BJ (cell line): ENCODE measurements at places on chromosomes 11 and 22. TPM values are rescaled to one million over a fixed set of nuclear protein-coding genes. Genes with fewer than 3 reads are reported as not detected.

GRCh38 chr11:65430406-65431217, 8.0 kb downstream of the NEAT1 start:
- DNase-seq, result no peak

DNA sequence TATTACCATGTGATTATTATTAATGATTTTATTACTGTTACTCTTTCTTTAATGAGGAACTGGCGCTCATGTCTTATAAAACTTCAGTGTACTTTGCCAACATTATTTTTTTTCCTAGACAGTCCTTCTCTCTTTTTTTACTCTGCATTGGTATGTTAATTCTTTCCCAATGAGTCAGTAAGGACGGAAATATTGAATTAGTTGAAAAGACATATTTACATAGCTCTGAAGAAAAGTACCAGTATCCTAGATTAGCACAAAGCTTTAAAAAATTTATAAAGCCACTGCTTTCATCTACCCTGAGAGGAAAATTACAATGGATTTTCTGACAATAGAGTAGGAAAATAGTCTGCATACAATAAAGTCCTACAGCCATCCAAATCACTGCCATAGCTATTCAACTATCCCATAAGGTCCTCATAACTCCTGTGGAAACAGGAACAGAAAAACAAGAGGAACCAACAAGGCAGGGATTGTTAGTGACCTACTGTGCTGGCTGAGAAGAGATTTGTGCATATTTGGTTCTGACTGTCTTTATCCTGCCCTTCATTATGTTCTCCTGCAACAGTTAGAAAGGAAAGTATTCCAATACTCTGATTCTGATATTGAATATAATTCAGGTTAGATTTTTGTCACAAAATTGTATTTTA, 314.4 kb downstream of the AASDHPPT start:
- peak; percentile 62 for DNase-seq

C11orf87 gene
- polyA plus RNA-seq, result 0.11 and 0.13 TPM in 2 replicates

RASSF10 gene
- not detected in 2 replicates for polyA plus RNA-seq

DNA sequence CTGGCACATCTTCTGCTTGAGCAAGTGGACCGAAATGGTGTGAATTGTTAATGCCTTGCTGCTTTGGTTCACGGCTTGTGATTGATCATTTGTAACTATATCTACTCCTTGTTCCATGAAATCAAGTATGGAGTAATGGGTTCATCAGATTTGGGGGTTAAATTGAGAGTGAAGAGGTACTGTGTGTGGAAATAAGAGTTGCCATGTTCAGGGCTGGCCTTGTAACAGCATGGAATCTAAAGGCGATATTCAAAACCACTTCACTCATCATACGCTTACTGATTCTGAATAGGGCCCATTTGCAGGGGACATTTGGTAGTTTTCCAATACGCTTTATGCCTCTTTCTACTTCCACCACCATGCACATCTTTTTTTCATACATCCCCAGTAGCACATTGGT, 122.2 kb downstream of the DCDC1 start:
- DNase-seq, result no peak

DNA sequence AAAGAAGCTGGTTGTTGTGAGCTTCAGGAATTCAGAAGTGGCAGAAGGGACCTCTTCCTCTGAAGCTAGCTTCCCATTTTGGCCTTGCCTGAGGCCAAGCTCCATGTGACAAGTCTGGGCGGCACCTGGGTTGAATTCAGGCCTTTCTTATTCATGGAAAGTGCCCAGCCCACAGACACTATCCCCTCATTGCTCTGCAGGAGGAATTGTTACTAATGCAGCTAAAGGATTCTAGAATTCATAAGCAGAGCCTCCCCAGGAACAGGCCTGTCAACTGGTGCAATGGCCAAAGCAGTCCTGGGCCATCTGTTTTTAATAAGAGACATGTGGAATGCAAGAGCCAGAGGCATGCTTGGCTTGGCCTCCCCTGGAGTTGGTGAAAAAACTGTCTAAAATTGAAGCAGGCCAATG, 71.4 kb downstream of the SLC1A2 start:
- peak; percentile 71 for DNase-seq

DNA sequence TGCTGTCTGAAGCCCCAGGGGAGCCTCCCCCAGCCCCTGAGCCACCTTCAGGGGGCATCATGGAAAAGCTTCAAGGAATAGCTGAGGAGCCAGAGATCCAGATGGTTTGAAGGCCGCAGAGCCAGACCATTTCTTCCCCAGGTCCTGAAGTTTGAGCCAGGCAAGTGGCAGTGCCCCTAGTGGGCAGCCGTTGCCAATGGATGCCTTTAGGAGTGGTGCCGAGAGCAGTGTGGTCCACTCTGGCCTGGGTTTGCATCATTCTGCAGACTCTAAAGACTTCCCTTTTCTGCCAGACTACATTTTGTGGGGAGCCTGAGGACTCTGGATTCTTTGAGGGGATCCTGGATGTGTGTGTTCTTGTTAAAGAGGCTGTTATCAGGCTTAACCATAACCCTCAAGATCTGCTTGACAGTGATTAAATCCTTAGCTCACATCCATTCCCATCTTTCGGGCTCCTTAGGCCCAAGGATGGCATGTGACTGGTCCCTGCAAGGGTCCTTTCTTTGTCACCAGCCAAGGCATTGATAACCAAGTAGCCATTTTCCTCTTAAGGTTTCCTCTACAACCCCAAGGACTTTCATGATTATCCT, 13.1 kb downstream of the HINFP start:
- no peak for DNase-seq

DNA sequence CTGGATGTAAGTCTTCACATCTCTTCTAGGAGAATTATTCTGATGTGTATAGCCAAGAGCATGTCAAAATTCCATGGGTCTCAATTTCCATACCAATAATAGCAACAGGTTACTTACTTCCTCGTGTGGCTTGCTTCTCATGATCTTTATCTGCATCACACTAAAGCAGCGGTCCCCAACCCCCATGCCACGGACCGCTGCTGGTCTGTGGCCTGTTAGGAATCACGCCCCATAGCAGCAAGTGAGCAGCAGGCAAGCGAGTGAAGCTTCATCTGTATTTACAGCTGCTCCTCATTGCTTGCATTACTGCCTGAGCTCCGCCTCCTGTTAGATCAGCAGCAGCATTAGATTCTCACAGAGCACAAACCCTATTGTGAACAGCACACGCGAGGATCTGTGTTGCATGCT, 28.9 kb upstream of the SLC25A1 start:
- no peak for DNase-seq

SOX10 gene
- not detected in 2 replicates for polyA plus RNA-seq

GRCh38 chr11:94925422-94926270, 47.7 kb downstream of the CWC15 start:
- DNase-seq, result no peak

DNA sequence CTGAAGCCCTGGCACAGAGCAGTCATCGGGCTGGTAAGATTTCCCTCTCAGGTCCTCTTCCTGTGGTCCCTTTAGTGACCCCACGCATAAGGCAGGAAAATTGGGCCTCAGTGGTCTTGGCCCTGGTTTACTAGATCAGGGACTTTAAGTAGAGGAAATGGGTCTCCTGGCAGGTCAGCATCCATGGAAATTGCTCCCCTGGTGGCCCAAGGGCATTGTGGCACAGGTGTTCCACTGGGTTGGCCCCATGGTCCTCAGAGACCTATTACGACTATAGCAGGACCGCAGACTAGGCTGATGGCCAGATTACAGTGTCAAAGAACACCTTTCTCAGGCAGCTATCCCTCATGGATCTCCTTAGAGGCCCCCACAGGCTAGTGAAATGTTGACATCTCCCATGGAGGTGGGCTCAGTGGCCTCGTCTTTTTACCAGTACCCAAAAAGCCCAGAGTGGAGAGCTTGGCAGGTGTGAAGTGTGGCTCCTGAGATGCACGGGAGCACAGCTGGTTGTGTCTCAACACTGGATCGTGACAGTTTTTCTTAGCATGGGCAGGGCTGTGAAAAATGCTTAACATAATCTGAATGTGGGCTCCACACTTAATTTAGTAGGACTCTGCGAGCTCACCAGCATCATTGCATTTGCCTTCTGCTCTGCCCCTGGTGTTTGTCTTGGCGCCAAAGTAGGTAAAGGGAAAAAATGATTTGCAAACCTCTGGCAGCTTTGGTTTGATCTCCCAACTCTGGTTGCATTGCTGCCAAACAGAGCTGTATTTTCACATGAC, 74.2 kb downstream of the ZBTB16 start:
- DNase-seq, result no peak

PARVG gene
- not detected in 2 replicates for polyA plus RNA-seq

GRCh38 chr11:62489204-62489603, 57.4 kb downstream of the AHNAK start:
- DNase-seq, result no peak

TRPM5 gene
- not detected in 2 replicates for polyA plus RNA-seq

GRCh38 chr22:49962751-49963646, 2.4 kb downstream of the PIM3 start:
- no peak for DNase-seq

LSP1 gene
- not detected in 2 replicates for polyA plus RNA-seq

GRCh38 chr11:67117176-67117575, 1.9 kb upstream of the KDM2A start:
- DNase-seq, result no peak

DNA sequence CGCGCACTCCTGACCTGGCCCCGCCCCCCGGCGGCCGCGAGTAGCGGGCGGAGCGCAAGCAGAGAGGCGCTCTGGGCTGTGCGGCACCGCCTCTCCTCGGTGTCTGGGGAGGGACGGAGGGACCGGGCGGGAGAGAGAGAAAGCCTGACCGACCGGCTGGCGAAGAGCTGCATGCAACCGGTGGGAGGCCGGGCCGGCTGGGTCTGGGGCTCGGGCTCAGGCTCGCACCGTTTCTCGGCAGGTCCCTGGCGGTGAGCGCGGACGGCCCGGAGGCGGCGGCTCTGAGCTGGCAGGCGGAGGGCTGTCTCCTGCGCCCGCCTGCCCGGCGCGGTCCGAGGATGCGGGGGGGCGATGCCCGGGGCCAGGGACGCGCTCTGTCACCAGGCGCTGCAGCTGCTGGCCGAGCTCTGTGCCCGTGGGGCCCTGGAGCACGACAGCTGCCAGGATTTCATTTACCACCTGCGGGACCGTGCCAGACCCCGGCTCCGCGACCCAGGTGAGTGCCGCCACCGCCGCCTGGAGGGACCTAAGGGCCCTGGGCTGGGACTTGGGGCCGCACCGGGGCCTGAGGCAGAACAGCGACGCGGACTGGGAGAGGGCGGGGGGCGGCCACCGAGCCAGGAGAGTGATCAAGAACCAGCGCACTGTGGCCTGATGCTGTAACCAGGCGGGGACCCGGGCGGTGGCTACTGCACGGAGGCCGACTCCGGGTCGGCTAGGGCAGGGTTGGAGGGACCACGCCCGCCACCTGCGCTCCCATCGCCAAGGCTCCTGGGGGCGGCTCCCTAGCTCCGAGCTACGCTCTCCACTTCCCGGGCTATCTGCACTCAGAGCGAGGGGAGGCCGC, at the start of gene SYT9:
TSS of gene SYT9 (plus strand) at position 69 of the 847 bp plus-strand sequence. CDS start at position 352, 283 bp downstream.
- no peak for DNase-seq

DNA sequence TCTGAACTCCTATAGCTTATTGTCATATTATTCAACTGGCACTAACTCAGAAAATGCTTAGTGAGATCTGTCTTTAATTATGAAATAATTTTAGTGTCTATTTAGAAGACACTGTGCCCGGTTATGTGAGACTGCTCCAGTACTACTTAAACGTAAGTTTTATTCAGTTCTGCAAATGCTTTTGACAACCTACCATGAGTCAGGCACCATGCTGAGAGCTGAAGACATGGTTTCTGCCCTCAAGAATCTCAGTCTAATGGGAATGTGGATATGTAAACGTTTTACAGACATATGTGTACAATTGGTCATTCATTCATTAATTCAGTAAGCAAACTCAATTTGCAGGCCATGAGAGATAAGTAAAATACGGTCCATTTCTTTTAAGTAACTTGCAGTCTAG, 40.0 kb downstream of the DCUN1D5 start:
- DNase-seq, result peak; percentile 61

OR5B21 gene
- polyA plus RNA-seq, result not detected in 2 replicates
